ENCODE measurements at places on chromosomes 2 and 18. TPM values are rescaled to one million over a fixed set of nuclear protein-coding genes. Genes with fewer than 3 reads are reported as not detected.

GRCh38 chr2:134259571-134259970, 5.7 kb downstream of the MGAT5 start:
- no peak overlapping the region for H3K27ac ChIP-seq
- no peak for DNase-seq
- H3K4me3 ChIP-seq, result no peak overlapping the region
- peaks cover 67% of the 10 kb centered on the region for H3K4me1 ChIP-seq

GRCh38 chr2:147594038-147594437, 250.8 kb upstream of the ACVR2A start:
- no peaks in the 10 kb centered on the region for H3K27me3 ChIP-seq
- H3K36me3 ChIP-seq, result peaks cover 3% of the 10 kb centered on the region
- no peak overlapping the region for H3K27ac ChIP-seq
- no peaks in the 10 kb centered on the region for H3K4me1 ChIP-seq

Gene BUB1
- total RNA-seq, result 102 TPM

Gene SPATA3
- 0.24 TPM for total RNA-seq
